ENCODE measurements at places on chromosomes 16 and 17.

GRCh38 chr17:7710301-7710700, 5.3 kb downstream of the EFNB3 start:
- no peak for DNase-seq

DNA sequence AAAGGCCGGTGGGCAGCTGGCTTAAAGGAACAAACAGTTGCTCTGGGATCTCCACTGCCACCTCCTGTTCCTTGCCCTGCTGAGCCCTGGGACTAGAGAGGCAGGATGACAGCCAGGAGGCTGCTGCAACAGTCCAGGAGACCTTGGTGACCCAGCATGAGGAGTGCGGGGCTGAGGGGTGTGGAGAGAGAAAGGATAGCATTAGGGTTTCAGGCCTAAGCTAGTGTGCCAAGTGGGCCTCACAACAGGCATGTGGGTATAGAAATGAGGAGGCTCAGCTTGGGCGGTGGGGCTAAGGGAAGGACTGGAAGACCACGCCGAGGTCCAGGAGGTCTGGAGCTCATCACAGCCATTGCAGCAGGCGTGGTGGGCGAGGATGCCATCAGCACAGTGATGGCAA, 39.8 kb downstream of the SDK2 start:
- DNase-seq, result no peak

DNA sequence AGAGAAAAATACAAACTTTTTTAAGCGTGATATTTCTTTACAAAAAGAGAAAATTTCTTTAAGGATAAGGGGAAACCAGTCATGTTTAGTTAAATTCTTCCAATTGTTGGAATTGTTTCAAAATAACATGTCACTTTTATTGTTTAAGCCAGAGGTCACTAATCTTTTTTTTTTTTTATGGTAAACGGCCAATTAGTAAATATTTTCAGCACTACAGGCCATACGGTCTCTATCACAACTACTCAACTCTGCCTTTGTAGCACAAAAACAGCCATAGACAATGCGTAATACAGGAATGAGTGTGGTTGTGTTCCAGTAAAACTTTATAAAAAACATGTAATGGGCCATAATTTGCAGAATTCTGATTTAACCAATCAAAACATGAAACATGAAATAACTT, 401.4 kb downstream of the GRIN2A start:
- DNase-seq, result no peak

GRCh38 chr17:67912656-67913055, 83.6 kb downstream of the C17orf58 start:
- DNase-seq, result no peak

DNA sequence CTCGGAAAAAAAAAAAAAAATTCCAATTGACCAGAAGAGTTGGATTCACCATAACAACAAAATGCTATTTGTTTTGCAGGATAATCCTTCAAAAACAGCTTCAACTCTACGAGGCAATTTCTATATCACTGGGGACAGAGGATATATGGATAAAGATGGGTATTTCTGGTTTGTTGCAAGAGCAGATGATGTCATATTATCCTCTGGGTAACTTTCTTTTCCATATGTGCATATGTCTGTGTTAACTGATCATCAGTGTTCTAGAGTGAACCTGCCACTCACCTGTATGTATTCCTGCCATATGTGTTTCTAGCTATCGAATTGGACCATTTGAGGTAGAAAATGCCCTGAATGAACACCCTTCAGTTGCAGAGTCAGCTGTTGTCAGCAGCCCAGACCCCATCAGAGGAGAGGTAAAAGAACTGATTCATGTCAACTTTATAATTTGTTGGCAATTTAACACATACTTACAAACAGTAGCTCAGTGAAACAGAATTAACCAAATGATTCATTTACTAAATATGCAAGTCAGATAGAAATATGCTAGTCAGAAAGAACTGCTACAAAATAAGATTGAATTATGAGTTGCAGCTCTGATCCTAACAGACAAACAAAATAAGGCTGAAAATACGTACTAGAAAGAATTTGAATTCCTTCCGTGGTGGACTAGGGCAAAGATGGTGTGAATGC, 14.2 kb downstream of the ERI2 start:
- DNase-seq, result no peak

DNA sequence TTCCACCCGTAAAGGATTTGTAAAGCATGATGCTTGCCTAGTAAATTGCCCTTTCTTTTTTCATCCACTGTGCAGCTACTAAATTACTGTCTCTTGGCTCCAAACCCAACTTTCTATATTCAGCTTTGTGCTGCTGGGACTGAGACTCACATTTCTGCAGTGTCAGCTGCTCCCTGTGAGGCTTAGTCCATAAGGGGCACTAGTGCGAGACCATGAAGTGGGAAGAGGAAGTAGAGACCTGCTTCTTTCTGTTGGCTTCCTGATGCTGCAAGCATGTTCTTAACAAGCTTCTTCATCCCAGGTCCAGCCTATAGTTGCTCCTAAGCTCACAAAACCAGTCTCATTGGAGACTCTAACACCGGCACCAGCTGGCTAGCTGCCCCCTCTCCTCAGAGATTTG, 74.9 kb upstream of the HS3ST2 start:
- no peak for DNase-seq

GRCh38 chr16:80932708-80933095, 74.0 kb downstream of the CMC2 start:
- DNase-seq, result peak; percentile 15

DNA sequence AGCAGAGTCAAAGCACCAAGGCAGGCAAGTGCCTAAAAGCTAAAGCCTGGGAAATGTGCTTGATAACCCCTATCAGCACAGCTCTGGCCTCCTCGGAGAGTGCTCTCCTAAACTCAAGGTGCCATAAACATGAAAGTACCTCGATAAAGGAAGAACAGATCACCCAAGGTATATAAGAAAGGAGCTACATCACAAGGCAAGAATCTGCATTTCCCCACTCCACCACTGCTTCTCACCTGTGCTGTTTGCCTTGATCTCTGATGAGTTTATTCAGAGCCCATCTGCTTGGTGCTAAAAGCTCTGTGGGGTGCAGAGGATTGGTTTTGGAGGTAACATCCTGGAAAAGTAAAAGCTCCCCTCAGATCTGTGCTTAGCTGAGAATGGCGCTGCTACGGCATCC, 449.5 kb upstream of the CDH5 start:
- DNase-seq, result no peak

- no peak for DNase-seq
Measured at GRCh38 chr17:15512071-15512709, 44.8 kb upstream of the CDRT4 start.

DNA sequence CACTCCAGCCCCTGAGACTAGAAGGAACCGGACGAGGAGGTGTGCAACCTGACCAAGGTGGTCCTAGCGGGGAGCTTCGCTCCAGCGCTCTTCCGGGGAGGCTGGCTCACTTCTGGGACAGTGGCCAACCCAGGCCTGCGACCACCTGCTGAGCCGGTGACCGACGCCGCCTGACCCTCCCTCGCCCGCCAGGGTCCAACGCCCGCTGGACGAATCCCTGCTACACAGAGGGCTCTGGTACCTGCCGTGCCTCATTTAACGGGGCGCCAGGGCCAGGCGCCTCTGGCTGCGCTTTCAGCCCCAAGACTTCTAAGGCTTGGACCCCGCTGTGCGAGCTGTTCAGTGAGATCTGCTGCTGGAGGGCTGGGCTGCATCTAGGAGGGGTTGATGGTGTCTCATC, 99.5 kb upstream of the KCNJ18 start:
- no peak for DNase-seq

DNA sequence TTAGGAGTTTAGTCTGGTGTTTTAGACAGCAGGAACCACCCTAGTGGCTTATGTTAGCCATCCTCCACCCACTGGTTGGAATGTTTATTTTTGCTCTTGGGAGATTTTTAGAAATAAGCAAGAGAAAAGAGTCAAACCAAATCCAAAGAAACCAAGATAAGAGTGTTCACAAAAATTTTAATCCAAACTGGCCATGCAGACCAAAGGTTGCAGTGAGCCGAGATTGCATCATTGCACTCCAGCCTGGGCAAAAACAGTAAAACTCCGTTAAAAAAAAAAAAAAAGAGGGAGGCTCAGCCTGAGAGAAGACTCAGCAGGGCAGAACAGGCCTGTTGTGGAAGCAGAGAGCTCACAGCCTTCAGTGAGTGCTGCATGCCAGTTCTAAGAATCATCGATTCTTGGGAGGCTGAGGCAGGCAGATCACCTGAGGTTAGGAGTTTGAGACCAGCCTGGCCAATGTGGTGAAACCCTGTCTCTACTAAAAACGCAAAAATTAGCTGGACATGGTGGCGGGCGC, 12.2 kb upstream of the C16orf54 start:
- no peak for DNase-seq

- DNase-seq, result no peak
Measured at GRCh38 chr17:45398800-45399199, 33.9 kb downstream of the ARHGAP27 start.

DNA sequence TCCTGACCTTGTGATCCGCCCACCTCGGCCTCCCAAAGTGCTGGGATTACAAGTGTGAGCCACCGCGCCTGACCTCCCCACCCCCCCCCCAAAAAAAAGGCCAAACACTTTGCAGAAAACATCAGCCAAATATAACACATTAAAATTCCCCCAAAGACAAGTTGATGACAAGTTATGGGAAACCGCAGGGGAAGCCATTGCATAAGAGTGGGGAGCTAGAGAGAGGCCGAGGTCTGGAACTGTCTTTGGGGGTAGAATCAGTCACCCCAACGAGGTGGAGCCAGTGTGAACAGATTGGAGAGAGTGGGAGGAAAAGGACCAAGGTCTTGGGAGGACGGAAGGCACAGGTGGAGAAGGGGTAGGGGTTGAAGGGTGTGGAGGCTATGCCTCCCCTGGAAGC, 2.8 kb downstream of the DRC3 start:
- DNase-seq, result no peak

DNA sequence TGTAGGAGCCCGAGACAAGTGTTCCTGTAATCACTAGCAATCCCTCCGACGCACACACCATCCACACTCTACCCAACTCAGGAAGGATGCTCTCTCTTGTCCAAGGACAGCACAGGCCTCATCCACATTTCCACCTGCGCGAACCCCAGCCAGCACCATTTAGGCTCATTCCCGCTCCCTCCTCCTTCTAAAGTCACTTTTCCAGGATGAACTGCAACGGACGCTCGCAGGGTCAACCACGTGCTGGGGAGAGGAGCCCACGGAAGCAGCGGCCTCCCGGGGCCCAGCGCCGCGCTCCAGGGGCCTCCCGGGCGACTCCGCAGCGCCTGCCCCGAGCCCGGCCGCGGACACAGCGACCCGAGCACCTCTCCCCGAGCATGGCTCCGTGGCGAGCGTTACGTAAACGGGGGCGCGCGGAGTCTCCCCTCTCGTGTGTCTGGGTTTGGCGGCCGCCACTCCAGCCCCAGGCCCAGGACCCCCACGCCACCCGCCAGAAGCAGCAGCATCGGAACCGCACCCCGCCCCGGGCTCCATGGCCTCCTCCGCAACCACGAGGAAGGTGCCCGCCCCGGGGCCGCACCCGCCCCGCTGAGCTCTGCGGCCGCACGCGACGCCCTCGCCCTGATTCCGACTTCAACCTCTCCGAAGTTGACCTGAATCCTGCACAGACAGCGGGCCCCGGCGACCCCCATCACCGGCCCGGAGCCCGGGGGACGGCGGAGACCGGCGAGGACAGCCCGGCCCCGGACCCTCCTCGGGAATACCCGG, 668 bp downstream of the USP36 start:
- DNase-seq, result no peak

GRCh38 chr17:78541488-78542206, 35.5 kb downstream of the DNAH17 start:
- no peak for DNase-seq

- DNase-seq, result no peak
Measured at GRCh38 chr16:67242138-67242730, 5.0 kb downstream of the FHOD1 start.

DNA sequence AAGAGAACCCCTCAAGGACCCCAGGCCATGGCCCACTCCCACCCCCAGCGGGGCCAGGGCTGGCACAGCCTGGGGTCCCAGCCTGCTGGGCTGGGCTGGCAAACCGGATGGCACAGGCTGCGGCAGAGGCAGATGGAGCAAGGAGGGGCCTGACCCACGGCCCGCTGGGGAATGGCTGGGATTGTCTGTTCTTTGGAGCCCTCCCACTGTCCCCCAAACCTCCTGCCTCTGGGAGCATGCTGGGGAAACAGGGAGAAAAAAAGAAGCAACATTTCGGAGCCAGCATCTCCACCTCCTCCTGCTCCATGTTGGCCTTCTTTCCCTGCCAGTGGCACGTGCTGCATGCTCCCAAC, 37.1 kb upstream of the LHX1 start:
- no peak for DNase-seq

- no peak for DNase-seq
Measured at GRCh38 chr17:9057310-9057709, 36.0 kb downstream of the NTN1 start.

DNA sequence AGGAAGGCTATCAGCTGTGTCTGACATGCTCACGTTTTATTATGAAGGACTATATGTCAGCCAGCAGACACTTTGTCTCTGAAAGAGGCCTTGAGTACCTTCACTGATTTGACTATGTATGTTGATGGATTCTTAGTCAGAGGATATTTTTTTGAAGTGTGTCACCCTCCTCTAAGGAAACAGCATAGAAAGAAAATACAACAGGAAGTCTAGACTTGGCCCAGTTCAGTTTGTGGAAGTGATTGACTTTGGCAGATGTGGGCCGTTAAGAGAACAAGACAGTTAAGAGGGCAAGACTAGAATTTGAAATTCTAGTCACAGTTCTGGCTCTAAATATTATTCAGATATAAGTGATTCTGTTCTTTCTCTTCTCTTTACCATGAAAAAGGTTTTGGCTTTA, 471.5 kb downstream of the CDH8 start:
- DNase-seq, result no peak

- DNase-seq, result no peak
Measured at GRCh38 chr16:58459344-58460218, 40.4 kb upstream of the NDRG4 start.

DNA sequence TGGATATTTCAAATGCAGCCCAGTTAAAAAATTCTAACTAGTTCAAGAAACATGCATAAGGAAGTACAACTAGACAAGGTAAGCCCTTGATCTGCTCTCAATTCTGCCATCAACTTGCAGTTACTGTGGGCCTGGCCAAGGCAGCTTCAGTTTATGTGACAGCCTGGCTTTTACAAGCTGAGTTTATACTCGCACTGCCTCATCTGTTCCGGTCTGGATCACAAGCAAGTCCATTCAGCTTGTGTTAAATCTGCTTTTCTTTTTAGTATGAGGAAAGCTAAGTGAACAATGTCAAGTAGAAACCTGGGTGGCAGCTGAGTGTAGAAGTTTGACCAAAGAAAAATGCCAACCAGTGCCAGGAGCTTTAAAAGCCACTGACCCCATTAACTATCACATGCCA, 76.6 kb upstream of the CORO6 start:
- DNase-seq, result no peak

GRCh38 chr17:63275318-63275970, 170.7 kb downstream of the CYB561 start:
- peak; percentile 64 for DNase-seq

DNA sequence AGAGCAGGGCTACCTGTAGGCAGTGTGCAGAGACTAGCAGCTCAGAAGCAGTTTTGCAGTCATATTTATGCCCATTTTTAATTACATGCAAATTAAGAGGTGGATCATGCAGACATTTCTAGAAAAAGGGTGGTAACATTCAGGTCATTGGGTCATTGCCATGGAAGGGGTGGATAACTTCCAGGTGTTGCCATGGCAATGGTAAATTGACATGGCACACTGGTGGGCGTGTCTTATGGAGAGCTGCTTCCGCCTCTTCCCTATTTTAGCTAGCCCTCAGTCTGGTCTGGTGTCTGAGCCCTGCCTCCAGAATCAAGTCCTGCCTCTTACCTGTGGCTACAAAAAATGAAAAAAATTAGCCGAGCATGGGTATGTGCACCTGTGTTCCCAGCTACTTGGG, 2.8 kb upstream of the DNAI2 start:
- DNase-seq, result no peak

Data from T1000 (cell line).